ENCODE measurements at places on chromosomes 3 and 15.

DNA sequence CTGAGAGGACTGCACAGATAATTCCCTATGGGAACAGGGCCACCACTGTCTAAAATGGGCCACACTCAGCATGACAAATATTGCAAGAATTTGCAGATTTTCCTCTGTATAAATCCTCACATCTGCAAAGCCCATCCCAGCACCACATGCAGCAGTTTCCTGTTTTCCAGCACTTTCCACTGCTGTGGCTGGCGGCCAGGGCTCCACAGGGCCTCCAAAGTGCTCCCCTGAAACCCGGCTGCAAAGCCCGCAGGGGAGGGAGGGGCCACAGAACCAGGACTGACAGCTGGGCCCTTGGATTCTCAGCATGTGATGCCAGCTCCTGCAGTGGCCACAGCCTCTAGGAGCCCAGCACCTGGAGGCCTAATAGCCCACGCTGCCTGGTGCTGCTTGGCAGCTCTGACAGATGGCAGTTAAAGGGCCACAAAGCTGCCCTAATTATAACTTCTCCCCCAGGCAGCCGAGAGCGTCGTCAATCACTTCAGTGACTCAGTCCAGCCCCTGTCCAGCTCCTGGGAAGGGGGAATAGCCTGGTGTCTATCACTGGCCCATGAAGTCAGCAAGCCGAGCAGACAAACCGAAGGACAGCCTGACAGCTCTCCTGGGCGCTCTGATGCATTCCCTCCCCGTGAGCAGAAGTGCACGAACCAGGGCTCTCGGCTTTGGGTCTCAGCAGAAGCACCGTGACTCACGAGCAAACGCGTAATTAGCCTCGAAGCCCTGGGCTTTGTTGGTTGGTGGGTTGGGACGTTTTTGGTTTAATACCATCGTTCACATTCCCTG is 4.7 kb downstream of the LRRC15 start:
- no peak for DNase-seq

DNA sequence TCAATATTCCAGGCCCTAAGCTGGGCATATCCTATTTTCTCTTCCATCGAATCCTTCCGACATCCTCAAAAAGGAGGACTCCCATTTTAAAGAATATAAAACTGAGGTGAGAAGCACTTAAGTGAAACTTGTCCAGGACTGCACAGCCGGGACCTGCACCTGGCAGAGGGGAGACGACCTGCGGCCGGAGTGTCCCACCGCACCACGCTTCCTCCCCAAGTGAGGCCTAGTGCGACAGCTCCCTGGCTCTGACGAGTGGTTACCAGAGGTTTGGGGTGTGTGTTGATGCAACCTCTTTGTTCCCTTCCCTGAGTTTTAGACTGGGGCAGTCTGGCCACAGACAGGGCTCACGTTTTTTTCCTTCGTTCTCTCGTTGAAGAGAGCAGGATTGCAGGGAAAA is 24.9 kb upstream of the ATP2B2 start:
- no peak for DNase-seq

- no peak for DNase-seq
These were observed 36.1 kb downstream of the PTH1R start for GRCh38 chr3:46913644-46914043.

DNA sequence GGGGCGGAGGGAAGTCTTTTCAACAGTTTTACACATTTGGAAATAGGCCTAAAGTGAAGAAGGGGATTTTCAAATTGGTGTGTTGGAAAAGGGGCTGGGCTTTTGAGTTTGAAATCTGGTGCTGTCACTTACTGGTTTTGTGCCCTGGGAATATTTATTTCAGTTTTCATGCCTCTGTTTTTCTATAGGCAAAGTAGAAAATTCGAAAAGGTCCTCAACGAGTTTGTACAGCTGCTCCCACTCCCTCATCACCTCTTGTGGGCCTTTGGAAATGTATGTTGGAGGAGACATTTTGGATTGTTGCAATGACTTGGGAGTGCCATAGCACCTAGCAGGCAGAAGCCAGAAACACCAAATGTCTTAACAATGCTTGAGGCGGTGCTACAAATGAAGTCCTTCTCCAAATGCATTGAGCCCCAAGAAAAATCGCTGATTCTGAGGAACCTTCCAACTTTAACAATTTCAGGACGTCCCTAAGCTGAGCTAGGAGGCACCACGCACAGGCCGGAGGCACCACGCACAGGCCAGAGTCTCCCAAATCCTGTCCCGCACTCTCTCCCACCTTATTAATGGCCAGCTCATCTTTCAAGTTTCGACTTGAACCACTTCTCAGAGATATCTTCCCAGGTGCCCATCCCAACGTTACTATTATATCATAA is 639 bp upstream of the POLR2M start:
- DNase-seq = no peak

- peak; percentile 61 for DNase-seq
These were observed 7.1 kb downstream of the ELL3 start for GRCh38 chr15:43769584-43770228.

GRCh38 chr3:111283165-111283564 is 211.5 kb downstream of the NECTIN3 start:
- DNase-seq = no peak

DNA sequence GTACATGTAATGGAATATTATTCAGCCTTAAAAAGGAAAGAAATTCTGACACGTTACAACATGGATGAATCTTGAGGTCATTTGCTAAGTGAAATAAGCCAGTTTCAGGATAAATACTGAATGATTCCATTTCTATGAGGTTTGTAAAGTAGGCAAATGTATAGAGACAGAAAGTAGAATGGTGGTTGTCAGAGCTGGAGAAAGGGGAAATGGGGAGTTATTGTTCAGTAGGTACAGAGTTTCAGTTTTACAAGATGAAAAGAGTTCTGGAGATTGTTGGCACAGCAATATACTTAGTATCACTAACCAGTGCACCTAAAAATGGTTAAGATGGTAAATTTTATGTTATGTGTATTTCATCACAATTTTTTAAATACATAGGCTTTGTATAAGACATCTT is 60.6 kb downstream of the USP8 start:
- DNase-seq = no peak
